ENCODE measurements at places on chromosomes 4 and X.

DNA sequence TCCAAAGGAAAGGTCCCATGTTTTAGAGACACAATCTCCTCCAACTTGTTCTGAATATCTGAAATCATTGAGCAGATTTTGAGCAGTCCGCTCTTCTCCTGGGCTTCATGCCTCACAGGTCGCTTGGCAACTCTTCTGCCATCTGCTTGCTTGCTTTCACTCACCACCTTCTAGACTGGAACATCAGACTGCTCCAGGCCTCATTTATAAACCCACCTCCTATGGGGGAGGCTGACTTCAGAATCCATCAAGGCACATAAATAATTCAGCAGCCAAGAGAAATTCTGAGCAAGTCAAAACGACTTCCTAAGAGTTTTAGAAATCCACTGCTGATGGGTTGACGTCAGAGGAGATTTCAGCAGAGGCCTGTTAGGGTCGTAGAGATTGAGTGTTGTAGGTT lies 64.1 kb downstream of the FAM184B start:
- DNase-seq, result no peak

DNA sequence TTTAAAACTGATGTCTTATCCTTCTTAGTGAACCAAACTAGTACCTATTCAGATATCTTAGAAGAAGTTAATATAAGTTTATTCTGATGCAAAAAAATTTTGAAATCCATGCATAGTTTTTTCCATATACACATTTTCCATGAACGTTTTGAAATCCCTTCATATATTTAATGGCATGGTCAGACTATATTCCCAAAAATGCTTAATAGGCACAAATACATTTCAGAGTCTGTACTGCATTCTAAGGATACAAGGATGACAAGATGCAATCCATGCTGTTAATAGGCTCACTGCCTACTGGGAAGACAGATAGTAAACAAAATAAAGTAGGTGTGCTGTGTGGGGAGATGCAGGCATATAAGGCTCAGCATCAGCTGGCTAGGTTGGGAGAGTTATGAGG lies 33.2 kb downstream of the PROM1 start:
- no peak for DNase-seq

DNA sequence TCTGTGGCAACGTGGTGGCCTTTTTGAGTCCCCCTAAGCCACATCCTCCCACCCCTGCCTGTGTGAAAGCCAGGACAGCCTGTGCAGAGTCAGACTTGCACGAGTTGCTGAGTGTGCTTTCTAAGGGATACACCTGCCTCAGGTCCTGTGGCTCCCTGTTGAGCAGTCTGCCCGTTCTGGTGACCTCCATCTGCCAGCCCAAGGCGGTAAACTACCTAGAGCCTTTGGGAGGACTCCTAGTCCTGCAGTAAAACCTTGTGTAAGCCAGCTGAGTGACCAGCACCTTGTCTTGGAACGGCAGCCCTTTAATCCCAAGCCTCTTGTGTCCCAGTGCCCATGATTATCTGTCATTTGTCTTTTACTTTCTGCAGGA lies 69.3 kb downstream of the NBDY start:
- DNase-seq, result peak; percentile 10

GRCh38 chrX:19072372-19072771 lies 49.9 kb downstream of the ADGRG2 start:
- DNase-seq, result no peak

DNA sequence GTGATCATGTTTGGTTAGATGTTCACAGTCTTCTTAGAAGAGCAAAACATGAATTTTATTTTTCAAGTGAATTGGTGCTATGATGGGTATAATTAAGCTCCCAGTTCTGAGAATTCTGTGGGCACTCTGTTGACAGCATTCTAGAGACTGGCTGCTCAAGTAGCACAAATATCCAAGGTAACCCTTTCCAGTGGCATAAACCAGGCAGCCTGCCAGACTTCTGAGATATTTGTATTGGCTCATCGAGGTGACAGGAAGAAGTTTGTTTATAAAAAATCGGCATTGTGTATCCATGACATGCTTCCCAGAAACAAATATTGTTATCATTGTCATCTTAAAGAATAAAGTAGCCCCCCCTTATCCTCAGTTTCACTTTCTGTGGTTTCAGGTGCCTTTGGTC lies 28.3 kb downstream of the LANCL3 start:
- DNase-seq, result no peak

- DNase-seq, result no peak
These were observed 92.1 kb upstream of the SFRP2 start for GRCh38 chr4:153880983-153881382.

- no peak for DNase-seq
These were observed 191.8 kb upstream of the CXorf66 start for GRCh38 chrX:140157143-140157542.

DNA sequence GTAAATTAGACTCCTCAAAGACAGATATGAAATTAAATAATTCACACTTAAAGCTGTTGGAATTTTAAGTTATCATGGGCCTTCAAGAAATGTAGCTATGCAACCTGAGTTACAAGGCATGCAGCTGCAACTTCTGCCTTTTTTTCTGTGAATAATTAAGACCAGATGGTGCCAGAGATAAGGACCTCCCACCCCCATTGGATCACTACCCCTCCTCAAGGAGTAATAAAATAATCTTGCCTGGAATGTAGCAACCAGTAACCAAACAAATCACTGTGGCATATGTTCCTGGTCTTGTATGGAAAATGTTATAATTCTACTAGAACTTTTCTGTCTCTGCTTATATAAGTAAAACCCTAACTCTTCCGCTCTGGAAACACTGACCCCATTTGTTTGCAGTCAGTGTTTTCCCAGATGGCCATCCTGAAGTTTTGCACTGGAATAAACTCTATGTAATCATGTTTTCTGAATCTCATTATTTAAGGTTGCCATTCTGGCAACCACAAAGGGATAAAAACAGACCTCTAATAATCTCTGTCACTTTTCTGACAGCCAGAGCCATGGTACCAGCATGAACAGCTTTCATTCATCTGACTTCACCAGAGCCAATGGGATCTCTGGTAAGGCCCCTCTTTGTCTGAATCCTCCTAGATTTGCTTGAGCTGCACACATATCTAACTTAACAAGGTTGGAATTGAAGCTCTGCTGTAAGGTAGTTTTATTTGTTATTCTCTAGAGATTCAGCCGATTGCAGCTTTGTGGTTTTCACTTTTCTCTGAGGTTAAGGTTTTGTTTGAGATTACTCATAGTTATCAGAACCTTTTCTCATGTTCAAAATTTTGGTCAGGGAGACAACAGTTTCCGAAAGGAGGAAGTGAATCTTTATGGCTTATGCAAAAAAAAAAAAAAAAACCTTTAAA lies 274.6 kb downstream of the NAF1 start:
- DNase-seq, result no peak

GRCh38 chrX:68292471-68292870 lies 140.8 kb downstream of the OPHN1 start:
- DNase-seq, result no peak

GRCh38 chr4:1992468-1993168 lies 16.2 kb downstream of the NELFA start:
- DNase-seq, result no peak

GRCh38 chr4:3192188-3192587 lies 56.8 kb upstream of the MSANTD1 start:
- no peak for DNase-seq

- no peak for DNase-seq
These were observed 124.1 kb upstream of the PRR32 start for GRCh38 chrX:126695375-126695896.

GRCh38 chr4:7539659-7540058 lies 104.9 kb upstream of the PSAPL1 start:
- DNase-seq, result no peak

DNA sequence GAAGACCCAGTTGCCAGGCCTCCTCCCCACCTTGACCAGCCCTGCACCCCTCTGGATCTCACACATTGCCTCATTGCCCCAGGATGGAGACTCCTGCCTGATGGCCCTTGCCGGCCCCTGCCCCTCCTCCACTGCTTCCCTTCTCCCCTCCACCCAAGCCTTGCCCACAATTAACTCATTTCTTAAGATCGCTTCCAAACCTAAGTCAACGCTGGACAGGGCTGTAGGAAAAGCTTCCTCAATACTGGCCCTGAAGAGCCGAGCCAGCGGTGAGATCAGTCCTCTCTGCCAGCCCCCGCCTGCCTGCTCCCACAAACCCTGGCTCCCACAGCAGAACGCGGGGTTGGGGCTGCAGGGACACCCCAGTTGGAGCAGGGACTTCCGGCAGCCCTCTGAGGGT lies 7.5 kb upstream of the HAUS7 start:
- no peak for DNase-seq

DNA sequence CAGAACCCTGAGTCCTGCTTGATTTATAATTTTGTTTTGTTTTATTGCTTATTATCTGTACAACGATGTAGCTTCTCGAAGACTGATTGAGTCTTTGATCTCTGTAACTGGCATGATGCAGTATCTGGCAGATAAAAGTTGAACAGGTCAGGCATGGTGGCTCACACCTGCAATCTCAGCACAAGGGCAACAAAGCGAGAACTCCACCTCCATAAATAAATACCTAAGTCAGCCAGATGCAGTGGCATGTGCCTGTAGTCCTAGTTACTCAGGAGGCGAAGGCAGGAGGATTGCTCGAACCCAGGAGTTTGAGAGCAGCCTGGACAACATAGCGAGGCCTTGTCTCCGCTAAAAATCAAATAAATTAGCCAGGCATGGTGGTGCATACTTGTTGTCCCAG lies 15.7 kb upstream of the WDR19 start:
- no peak for DNase-seq

GRCh38 chrX:123489011-123489410 lies 243.8 kb downstream of the THOC2 start:
- no peak for DNase-seq

GRCh38 chr4:145933134-145933533 lies 5.5 kb downstream of the ZNF827 start:
- DNase-seq, result no peak

DNA sequence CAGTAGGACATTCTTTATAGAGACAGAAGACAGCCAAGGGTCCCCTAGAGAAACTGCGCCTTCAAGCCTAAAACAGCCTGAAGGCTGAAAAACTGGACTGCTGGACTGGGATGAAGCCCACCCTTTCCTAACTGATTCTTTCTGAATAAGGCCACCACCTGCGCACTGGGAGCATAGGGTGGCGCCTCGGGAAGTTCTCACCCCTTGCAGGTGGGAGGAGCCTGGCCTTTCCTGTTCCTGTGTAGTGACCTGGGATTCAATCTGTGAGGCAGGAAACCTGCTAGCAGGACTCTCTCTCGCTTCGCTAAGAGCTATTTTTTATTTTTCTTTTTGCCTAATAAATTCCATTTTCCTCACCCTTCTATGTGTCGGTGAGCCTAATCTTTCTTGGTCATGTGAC lies 61.8 kb upstream of the KLHL13 start:
- DNase-seq, result no peak

- no peak for DNase-seq
These were observed 75.6 kb downstream of the FHIP1A start for GRCh38 chr4:151484396-151485102.

DNA sequence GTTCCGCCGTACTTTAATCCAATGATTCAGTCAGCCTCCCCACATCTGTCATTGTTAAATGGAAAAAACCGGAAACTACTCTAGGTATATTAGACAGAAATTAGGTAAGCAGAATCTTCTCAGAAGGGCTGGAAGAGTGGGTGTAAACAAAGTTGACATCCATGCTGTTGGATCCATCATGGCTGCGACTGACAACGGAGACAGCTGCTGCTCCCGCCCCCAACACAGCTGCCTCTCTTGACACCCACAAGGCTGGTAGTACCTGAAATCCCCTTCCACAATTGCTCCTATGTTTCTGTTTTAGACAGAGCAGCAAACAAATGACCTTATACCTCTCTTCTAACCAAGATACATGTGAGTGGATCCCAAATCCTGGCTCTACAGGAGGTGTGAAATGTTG lies 66.6 kb downstream of the RXFP1 start:
- DNase-seq, result no peak

- DNase-seq, result no peak
These were observed 291.1 kb upstream of the NOCT start for GRCh38 chr4:138724530-138724929.

GRCh38 chr4:182925298-182925757 lies 8.1 kb upstream of the DCTD start:
- peak; percentile 54 for DNase-seq

DNA sequence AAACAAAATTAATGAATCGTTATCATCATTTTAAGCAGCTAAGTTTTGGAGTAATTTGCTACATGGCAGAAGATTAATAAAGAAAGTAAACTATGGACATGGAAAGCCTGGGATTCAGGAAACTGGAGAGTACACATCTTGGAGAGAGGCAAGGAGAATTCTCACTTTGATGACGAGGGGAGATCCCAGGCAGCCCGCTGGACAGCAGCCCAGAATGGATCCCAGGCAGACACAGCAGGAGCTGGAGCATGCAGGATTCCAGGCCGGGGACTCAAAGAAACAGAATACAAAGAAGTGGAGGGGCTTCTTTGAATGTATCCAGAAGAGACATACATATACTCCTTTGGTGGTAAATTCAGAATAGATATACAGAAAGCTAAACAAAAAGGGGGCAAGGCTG lies 118.0 kb upstream of the ATP6AP2 start:
- no peak for DNase-seq
